ENCODE measurements at places on chromosomes 2 and 18.

- peak; percentile 90 for DNase-seq
These were observed 87.1 kb upstream of the MCFD2 start for GRCh38 chr2:47002480-47003381.

- no peak for DNase-seq
These were observed 38.2 kb downstream of the BOLA3 start for GRCh38 chr2:74109551-74109950.

GRCh38 chr2:201795607-201796477 lies 10.5 kb upstream of the CDK15 start:
- peak; percentile 56 for DNase-seq

DNA sequence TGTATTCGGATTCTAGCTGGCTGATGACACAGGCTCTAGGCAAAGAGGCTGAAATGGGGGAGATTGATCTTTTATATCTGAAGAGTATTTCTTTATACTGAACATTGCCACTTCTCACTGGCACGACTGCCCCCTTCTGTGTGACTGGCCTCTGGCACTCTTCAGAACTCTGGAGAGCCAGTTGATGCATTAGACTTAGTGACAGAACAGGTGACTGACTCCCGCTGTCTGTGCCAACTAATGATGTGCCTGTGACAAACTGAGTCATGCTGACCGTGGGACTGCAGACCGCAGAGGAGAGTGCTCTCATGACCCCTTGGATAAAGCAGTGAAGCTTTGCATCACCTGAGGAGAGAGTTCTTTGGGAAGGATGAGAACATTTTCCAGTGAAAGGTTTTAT lies 14.4 kb downstream of the MGAT5 start:
- no peak for DNase-seq

DNA sequence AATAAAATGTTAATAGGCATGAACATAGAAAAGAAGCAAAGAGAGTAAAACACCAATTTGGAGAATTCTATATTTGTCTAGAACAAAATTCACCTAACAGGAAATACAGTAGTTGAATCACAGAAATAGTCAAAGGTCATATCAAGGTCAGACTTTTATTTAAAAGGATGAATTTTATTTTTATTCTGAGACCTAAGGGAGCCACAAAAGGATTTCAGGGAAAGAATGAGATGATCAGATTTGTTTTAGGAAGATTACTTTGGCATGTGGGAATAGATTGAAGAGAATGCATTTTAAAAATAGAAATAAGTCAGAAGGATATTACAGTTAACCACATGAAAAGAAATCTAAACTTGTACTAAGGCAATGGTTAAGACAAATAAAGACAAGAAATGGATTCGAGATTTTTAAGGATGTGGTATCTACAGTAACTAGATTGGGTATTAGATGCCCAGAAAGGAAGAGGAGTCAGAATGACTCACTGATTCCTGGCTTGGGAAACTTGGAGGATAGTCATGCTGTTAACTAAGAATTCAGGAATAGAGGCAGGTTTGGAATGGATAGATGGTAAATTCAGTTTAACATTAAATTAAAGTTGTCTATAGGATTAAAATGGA lies 56.0 kb downstream of the METTL4 start:
- DNase-seq: no peak

DNA sequence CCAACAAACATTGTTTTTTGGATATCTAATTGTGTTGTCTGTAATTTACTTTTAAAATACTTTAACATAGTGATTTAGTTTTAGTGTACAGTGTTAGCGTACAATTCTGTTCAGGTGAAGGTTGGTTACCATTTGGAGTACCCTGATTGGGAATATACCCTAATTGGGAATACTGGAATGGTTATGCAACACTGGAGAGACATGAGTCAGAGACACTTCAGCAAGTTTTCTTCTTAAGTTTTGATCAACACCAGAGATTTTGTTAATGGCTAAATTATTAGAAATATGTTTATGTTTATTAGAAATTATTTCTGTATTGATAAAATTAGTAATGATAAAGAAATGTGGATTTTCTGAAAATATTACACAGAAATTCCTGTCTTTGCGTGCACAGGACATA lies 100.3 kb upstream of the NABP1 start:
- DNase-seq: no peak

GRCh38 chr2:240412975-240413812 lies 22.3 kb upstream of the GPC1 start:
- DNase-seq: no peak

DNA sequence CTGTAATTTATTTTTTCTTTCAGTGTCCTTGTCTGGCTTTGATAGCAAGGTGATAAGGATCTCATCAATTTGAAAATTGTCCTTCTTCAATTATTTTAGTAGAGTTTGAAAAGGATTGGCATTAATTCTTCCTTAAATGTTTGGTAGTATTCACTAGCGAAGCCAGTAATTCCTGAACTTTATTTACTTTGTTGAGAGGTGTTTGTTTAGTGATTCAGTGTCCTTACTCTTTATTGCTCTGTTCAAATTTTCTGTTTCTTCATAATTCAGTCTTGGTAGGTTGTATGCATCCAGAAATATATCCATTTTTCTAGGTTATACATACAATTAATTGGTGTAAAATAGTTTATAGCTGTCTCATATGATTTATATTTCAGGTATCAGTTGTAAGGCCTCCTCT lies 676.7 kb upstream of the POU3F3 start:
- DNase-seq: no peak

DNA sequence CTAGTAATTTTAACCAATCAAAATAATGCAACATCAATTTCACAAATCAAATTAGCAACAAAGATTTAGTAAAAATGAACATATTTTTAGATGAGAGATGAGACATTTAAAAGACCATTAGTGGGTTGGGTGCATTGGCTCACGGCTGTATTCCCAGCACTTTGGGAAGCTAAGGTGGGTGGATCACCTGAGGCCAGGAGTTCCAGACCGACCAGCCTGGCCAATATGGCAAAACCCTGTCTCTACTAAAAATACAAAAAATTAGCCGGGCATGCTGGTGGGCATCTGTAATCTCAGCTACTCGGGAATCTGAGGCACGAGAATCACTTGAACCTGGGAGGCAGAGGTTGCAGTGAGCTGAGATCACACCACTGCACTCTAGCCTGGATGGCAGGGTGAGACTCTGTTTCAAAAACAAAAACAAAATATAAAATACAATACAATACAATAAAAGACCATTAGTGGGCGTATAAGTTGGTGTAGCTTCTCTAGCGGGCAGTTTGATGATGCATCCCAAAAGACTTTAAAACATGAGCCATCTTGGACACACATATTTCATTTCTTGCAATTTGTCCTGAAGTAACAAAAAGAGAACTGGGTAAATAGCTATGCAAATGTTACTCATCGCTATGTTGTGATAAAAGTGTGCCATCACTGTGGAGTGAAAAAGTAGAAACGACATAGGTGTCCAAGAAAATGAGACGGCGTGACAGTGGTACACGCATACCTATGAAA lies 101.8 kb downstream of the COL6A3 start:
- DNase-seq: no peak

DNA sequence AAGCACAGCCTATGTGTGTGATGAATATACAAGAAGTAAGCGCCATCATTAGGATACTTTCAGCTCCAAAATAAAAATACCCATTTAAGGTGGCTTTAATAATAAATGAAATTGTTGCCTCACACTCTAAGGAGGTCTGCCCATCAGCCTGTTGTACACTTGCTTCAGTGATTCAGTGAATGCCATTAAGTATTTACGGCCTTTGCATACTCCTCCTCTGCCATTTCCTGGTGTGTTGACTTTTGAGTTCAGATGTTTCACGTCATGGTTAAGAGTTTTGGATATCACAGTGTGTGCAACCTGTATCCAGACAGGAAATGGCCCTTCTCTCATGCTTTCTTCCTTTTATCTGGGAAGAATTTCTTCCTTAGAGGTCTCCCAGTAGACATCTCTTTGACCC lies 38.6 kb upstream of the SNORC start:
- DNase-seq: no peak

DNA sequence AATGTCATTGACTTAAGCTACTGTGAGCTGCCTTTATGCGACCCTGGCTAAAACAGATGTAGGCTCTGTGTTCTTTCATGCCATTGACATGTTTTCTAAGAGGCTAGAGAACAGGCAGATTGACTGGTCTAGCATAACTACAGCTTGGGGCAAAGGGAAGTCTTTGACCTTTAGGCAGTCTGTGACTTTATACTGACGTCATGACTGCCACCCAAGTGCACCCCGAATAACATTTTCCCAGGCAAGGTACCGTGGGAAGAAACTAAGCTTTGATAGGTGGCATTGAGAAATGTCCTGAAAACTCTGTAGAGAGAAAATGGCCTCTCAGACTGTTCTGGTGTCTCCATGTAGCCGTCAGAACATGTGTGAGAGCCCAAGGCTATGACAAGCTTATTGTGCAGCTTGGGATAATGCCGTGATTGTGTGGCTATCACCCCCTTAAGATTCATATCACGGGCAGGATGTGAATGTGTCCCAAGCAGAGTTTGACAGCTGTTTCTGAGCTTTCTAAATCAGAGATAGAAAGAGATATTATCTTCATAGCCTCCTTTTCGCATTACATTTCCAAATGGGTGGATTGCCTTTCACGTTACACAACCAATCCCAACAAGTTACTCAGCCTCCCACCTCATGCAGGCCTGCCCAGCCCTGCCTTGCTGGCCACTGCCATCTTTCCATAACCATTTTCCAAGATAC lies 672.2 kb upstream of the ACVR2A start:
- no peak for DNase-seq

GRCh38 chr2:43699761-43700160 lies 23.5 kb upstream of the C1GALT1C1L start:
- DNase-seq: no peak

GRCh38 chr2:10495311-10495987 lies 47.3 kb upstream of the ODC1 start:
- DNase-seq: no peak

DNA sequence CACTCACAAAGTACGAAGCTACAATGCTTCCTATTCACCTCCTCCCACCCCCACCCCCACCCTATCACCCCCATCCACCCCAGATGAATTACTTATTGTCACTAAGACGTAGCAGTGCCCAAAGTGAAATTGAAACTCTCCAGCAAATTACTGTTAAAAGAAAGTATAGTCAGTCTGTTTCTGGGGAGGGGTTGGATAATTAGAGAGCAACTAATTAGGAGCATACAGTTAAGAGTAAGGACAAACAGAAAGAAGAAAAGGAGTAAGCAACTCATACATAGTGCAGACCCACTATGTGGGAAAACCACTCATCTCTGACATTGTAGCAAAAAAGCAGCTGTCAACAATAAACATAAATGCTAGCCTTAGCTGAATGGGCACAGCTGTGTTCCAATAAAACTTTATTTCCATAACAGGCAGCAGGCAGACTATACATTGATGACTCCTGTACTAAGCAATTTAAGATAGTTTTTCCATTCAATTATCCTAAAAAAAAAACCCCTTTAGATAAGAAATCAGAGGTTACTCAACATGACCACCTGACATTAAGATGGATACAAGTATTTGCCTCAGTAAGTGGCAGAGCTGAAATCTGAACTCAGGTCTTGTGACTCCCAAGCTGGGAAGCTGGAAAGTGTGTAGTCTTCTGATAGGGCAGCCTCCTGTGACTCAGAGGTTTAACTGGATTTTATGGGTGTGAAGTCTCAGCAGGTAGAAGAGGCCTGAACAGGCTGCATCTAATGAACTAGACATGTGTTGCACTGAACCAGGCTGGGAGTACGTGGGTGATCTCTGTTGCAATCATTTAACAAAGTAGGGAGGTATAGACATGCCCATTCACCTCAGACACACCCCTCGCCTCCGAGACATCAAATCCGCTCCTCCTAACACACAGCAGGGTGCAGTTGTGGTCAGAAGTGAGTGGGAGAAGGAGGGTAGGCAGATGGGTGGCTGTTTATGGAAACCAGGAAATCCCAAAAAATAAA lies 171.8 kb upstream of the KLF7 start:
- DNase-seq: no peak

- DNase-seq: no peak
These were observed 88.2 kb downstream of the PLB1 start for GRCh38 chr2:28583899-28584553.

- DNase-seq: no peak
These were observed 6.0 kb downstream of the COMMD1 start for GRCh38 chr2:61911510-61911909.

- DNase-seq: peak; percentile 55
These were observed 147.0 kb downstream of the ESCO1 start for GRCh38 chr18:21453511-21453901.

- DNase-seq: no peak
These were observed 151.7 kb downstream of the CTIF start for GRCh38 chr18:48690494-48690893.
